Naive thymus-derived CD8-positive, alpha-beta T cell (primary cell): ENCODE measurements at places on chromosomes 12 and 14.

DNA sequence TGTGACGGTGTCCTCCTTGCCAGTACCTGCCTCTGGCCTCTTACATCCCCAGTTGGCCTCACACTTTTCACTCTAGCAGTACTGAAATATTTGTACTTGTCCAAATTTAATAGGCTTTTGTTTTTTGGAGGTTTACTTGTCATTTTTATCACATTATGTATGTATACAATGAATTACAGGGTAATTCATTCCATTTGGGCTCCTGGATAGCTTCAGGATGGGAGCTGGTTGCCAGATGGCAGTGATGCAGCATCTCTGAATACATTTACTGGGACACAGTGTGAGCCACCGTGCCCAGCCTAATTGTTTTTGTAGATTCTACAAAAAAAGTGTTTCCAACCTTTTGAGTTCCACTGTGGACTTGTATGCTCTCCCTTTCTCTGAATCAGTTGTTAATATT lies 13.4 kb downstream of the CCDC77 start:
- no peak for DNase-seq

DNA sequence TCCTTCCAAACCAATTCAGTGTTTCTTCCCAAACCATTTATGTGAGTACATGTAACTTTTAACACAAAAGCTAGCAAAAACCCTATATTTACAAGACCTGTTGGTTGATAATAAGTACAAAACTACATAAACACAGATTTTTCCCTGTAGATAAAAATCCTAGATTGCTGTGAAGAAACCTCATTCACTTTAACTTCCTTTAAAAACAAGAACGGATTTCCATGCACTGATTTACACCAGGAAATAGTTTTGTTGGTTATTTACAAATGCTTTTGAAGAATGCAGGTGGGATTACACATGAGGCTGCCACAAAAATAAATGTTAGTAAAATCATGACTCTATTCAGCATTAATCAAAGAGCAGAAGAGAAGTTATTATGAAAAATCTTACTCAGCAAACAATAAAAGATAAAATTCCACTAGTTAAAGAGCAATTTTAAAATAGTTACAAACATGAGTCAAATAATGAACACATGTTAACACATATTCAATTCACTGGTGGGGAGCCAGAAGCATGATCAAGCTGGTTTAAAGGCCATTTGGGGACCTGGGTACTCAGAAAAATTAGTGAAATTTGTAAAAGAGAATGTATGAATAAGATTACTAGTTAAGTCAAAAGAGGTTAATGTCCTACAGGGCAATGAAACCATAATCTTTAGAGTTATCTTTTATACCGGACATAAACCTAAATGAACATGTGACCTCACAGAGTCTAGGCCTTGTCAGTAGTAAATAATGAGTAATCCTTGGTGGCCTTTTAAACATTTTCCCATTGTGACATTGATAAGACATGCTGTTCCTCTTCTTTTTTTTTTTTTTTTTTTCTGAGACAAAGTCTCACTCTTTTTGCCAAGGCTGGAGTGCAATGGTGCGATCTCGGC lies 79.9 kb downstream of the PHLDA1 start:
- no peak for DNase-seq

DNA sequence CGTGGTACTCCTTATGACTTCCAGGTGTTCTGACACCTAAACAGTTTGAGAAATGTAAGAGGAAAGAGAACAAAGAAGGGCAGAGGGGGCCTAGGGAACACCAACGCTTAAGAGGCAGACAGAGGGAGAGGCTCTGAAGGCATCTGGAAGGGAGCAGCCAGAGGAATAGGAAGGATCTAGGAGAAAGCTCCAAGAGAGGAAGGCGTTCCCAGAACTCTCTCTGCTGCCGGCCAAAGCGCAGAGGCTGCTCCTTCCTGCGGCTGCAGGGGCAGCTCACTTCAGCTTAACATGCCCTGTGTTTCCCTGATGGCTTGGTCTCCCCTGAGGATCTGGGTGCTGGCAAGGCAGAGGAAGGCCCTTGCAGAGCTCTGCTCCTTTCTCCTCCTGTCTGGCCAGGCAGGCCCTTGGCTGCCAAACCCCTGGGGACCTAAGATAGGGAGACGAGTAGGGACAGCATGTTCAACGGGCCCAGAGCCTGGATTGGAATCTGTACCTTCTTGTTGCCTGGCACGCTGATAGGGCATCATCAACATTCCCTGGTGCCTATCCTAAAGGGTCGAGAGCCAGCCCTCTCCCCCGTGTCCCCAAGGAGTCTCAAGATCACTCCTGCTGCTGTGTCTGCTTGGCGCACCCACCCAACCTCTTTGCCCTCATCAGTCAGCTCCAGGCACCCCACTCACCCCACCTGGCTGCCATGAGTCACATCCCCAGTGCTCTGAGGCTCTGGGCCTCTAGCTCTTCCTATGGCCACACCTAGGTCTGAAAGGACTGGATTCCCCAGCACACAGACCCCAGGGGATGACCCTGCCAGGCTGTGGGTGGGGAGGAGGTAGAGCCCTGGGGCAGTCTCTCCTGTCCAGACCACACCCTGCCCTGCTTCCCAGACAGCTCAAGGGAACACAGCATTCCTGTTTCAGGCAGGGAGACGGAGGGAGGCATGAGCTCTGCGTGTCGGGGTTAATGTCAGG lies 45.6 kb downstream of the LTBP2 start:
- no peak for DNase-seq

DNA sequence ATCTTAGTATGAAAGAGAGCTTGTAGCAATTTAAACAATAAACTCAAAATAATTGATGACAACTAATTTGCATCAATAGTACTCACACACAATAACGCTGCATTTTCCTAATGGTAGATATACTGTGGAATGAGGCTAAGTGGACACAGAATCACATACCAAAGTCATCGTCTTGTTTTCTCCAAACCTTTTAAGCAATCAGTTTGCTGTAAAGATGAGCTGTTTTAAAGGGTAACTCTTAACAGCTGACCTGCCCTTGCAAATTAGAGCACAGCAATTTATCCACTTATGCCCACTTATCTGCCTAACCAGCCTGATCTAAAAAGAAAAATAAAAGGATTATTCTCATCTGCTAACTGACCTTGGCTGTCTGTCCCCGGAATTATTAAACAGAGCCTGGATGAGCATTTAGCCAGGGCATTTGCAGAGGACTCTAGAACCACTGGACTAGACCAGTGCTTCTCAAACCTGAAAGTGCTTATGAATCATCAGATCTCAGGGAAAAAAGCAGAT lies 174.3 kb upstream of the BCL2L14 start:
- no peak for DNase-seq

DNA sequence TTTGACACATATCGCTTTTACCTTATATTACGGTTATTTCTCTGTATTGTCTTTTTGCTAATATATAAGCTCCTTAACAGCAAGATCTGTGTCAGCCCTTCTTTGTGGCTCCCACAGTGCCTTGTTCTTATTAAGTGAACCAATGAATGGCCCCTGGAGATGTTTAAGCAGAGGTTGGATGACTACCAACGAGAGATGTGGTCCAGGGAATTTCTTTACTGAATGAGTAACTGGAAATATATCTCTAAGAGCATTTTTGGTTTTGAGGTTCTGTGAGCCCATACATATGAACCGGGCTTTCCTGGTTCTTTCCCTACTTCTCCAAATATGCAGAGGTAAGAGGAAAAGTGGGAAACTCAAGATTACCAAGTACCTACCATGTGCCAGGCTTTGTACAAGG lies 23.5 kb downstream of the CALCOCO1 start:
- no peak for DNase-seq

GRCh38 chr12:1769809-1770494 lies 50.4 kb upstream of the LRTM2 start:
- no peak for DNase-seq

- DNase-seq, result no peak
These were observed 121.2 kb downstream of the SLC6A15 start for GRCh38 chr12:84791444-84791843.

- DNase-seq, result no peak
These were observed 160.7 kb upstream of the LRFN5 start for GRCh38 chr14:41446008-41446407.

DNA sequence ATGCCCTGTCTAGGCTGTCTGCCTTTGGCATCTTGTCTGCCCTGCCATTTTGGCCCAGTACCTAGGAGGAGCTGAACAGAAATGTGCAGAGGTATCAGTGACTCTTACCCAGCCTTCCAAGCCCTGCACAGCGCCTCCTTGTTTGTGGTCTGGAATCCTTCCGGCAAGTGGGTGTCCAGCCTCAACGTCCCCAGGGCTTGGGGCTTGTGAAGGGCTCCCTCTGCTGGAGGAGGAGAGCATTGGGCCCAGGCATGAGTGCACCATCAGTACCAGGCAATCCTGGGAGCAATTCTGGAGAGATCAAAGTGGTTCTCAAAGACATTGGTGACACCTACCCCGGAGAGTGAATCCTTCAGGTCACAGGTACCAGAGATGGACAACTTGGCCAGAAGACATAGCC lies 2.4 kb upstream of the TCL1B start:
- no peak for DNase-seq

DNA sequence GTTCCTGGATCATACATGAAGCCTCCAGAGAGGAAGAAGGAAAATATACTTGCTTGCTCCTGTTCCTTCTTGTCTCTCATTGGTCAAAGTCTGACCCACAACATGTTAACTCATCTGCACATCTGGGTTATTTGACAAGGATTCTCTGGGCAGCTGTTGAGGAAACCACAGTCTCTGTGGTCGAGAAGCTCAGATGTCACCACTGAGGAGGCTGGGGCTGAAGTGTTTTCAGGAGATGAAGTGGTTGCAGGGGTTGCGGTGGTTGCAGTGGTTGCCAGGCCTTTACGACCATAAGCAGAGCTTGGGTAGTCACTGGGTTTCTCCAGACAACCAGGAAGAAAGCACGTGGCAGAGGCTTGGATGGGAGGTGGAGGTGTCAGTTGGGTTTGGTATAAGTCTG lies 265.0 kb upstream of the LRIG3 start:
- DNase-seq, result no peak

DNA sequence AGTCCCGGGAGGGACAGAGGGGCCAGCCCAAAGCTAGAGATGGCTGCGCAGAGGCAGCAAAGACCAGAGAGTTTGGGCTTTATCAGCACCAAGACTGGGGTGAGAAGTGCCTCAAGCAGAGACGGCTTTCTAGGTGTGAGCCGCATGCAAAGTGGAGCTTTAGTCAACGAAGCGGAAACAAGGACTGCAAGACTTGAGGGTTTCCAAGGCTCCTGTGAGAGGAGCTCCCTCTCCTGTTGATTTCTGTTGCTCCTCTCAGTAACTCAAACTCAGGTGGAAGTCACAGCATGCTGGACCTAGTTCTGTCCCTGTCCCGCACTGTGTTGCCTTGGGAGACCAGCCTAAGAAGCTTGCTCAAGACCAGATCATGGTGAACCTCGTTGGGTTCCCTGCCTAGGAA lies 327.8 kb downstream of the MED13L start:
- DNase-seq, result no peak
